ENCODE measurements at places on chromosomes 4 and X.

DNA sequence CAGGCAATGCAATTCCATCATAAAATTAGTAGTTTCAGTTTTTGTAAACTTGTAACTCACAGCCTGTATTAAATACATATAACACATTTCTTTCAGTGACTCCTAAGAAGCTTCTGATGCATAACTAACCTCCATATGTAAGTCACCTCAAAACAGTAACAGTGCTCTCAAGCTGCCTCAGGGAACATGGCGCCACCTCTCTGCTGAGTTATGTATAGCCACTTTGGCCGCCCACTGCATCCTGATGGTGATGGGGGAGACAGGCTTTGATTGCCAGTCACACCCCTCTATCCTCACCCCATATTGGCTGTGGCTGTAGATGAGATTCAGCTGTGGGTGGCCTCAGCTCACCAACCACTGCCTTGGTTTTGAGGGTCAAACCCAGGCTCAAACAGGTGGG lies 54.3 kb downstream of the LRBA start:
- no peak for DNase-seq

GRCh38 chrX:13123857-13124345 lies 79.5 kb upstream of the FAM9C start:
- DNase-seq = no peak

- no peak for DNase-seq
Measured at GRCh38 chrX:129108936-129109335, 414.4 kb downstream of the SMARCA1 start.

DNA sequence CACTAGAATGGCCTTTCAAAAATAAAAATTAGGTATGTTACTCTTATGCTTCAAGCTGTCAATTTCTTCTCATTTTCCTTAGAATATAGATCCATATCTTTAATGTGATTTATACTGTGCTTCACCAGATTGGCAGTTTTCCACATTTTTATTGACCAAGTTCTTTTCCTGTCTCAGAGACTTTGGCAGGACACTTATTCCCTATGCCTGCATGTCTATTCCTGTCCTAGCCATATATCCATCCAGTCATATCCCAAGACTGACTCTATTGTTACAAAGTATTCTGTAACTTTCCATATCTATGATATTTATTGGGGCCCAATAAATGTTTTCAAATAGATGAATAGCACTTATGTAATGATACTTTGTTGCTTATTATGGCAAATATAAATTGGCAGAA lies 450.7 kb downstream of the GASK1B start:
- no peak for DNase-seq

DNA sequence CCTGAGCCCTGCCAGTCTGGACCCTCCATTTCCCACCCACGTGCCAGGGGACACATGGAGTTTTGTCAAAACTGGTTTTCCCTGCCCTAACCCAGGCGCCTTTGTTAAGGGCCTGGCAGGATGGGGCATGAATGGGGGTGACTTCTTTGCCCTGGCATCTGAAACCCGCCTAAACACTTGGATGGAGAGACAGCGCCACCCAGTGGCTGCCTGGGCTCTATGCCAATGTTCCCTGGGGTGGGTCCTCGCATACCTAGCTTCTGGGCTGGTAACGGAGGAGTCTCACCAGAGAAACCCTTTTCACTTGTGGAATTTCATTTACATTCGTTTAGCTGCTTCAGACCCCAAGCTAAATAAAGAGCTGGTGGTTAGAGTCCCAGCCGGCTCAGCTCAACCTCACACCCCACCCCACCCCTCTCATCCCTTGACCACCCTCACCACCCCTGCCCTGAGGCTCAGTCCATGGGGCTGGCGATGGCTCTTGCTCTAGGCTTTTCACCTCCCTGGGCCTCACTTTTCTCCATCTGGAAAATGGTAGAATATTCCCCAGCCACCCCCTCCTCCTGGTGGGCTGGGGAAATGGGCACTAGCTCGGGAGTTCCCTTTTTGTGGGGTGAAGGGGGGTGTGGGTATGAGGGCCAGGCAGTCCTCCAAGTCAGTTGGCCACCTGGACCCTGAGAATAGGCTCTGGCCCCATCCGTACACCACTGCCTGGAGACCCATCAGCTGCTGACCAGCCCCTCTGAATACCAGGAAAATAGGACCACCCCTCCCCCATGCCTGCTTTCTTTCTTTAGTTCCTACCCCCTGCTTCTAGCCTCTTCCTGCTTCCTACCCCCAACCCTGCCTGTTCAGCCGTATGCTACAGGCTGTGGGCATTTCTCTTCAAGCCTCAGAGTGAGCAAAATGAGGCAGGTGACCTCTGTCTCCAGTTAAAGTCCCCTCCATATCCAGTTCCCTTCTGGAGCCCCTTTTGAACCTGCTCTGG lies 57.1 kb upstream of the PJA1 start:
- peak; percentile 79 for DNase-seq

DNA sequence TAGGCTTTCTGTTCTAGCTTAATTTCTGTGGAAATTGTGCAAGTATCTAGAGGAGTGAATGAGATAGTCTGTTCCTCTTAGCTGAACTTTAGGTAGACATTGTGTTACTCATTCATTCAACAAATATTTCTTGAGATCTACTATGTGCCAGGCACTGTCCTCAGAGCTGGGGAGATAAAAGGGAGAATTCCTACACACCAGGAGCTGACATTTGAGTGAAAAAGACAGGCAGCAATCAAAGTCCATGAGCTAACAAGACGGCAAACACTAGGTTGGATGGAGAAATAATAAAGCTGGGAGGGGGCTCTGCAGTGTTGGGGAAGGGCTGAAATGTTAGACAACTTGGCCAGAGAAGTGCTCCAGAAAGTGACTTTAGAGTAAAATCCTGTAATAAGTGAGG lies 80.1 kb downstream of the MED28 start:
- no peak for DNase-seq

- no peak for DNase-seq
Measured at GRCh38 chr4:17531538-17532285, 16.7 kb downstream of the CLRN2 start.

- no peak for DNase-seq
Measured at GRCh38 chr4:16154451-16154850, 70.6 kb upstream of the PROM1 start.

DNA sequence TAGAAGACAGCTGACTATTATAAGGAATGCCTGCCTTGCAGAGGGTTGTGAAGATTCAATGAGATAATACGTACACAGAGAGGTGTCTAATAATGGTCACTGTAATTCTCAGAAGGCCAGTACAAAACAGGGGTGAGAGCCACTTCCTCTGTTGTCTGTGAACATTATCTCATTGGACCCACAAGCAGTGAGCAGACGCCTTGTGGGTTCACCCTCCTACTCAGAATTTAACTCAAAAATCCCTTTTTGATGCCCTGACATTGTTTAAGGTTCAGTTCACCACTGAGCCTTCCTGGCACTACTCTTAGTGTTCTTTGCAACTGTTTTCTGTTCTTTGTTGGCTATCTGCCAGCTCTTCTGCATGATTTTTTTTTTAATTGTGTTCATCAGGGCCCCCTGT lies 467.4 kb downstream of the BCOR start:
- no peak for DNase-seq
